Neural crest cell (in vitro differentiated cells): ENCODE measurements at places on chromosomes 16 and 17. TPM values are rescaled to one million over a fixed set of nuclear protein-coding genes. Genes with fewer than 3 reads are reported as not detected.
A peak's percentile ranks its signal among the peaks of the same experiment; 100 is the strongest.

Gene E4F1
- total RNA-seq: 37.5 and 38.9 TPM in 2 replicates

DNA sequence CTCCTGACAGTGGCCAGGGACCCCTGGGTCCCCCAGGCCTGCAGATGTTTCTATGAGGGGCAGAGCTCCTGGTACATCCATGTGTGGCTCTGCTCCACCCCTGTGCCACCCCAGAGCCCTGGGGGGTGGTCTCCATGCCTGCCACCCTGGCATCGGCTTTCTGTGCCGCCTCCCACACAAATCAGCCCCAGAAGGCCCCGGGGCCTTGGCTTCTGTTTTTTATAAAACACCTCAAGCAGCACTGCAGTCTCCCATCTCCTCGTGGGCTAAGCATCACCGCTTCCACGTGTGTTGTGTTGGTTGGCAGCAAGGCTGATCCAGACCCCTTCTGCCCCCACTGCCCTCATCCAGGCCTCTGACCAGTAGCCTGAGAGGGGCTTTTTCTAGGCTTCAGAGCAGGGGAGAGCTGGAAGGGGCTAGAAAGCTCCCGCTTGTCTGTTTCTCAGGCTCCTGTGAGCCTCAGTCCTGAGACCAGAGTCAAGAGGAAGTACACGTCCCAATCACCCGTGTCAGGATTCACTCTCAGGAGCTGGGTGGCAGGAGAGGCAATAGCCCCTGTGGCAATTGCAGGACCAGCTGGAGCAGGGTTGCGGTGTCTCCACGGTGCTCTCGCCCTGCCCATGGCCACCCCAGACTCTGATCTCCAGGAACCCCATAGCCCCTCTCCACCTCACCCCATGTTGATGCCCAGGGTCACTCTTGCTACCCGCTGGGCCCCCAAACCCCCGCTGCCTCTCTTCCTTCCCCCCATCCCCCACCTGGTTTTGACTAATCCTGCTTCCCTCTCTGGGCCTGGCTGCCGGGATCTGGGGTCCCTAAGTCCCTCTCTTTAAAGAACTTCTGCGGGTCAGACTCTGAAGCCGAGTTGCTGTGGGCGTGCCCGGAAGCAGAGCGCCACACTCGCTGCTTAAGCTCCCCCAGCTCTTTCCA, 25.1 kb downstream of the C1QTNF1 start:
- no peak overlapping the region for H3K27ac ChIP-seq
- H3K4me1 ChIP-seq: peaks cover 5% of the 10 kb centered on the region
- DNase-seq: no peak
- no peak overlapping the region for H3K4me3 ChIP-seq
- H3K36me3 ChIP-seq: no peaks in the 10 kb centered on the region

DNA sequence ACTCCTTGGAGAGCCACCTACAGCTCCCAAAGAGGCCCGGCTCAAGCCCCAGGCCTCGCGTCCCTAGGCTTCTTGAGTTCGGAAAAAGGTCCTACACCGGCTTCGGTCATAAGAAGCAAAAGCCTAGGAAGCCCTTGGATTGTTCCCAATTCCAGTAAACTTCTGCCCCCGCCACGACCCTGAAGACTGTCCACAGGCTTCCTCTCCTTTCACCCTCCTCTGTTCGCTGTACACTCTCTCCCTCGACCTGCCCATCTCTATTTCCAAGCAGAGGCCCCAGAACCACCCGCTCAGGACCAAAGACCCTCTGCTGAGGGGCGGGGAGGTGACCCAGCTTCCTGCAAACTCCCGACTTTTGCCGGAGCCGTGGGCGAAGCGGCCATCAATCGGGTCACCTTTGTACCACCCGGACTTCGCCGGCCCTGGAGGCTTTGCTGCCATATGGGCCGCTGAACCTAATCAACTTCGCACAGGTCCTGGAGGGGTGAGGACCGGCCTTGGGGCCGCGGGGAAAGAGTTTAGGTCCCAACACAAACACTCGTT, 2.7 kb downstream of the HOXB2 start:
- H3K27ac ChIP-seq: peak overlapping the region; percentile 98
- H3K36me3 ChIP-seq: peaks cover 22% of the 10 kb centered on the region
- peaks cover 80% of the 10 kb centered on the region for H3K27me3 ChIP-seq
- peaks cover 54% of the 10 kb centered on the region for H3K4me1 ChIP-seq

DNA sequence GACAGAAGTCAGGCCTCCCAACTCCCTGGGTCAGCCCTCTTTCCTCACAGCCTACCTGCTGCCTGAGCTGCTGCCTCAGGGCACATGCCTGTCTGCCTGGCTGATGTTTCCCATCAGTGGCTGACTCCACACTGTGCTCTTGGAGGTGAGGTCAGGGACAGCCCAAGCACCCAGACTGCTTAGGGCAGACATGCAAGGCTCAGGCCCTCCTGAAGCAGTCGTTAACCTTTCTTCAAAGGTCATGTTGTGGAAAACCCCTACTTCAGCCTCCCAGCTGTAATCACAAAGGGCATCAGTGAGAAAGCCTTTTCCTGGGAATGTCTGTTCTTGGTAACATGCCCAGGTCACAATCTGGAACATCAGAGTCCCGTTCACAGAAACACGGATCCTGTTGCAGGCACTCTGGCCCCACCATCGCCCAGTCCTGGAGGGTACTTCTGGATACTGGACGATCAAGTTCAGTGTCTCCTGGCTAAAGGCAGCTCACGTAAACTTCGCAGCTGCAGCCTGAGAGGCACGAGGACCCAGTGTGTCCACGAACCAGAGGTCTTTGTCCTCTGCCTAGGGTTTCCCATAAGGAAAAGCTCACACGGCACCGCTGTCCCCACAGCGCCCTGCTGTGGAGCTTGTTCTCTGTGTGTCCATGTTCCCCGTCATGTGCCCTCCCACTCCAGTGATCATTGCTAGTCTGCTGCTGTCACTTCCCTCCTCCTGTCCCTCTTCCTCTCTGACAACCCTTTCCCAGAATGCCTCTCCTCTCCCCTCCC, 54.9 kb downstream of the GNAO1 start:
- no peak overlapping the region for H3K4me3 ChIP-seq
- no peaks in the 10 kb centered on the region for H3K27me3 ChIP-seq
- no peak for DNase-seq
- peaks cover 5% of the 10 kb centered on the region for H3K36me3 ChIP-seq
